ENCODE measurements at places on chromosomes 12 and 14.

GRCh38 chr14:104843006-104843405, 22.1 kb upstream of the CEP170B start:
- no peak for DNase-seq

DNA sequence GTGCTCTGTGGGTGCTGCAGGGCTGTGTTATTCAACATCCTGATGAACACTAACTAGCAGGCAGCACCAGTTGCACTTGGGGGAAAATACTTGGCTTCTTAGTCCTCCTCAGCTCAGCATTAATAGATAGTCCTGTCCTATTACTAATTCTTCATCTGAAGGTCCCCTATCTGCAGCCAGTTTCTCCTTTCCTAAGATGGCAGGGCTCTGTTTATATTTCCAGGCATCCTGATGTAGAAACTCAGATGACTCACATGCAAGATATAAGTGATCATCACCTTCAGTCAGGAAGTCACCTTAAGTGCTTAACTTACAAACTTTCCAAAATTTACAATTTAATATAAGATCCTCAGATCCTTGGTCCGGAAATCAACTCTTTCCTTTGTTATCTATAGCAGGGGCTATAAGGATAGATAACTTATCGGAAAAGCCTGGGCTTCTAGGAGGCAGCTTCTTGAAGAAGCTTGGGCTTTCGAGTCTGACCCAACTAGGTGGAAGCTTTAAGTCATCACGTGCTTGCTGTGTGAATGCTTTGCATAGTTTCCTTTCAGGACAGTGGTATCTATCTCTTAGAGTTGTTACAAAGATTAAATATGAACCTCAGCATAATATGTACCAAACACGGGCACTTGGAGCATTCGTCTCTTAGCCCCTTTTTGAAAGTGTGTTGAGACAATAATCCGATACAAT, 181.0 kb upstream of the GRIP1 start:
- DNase-seq = no peak

- no peak for DNase-seq
Measured at GRCh38 chr14:80116157-80116556, 95.1 kb downstream of the DIO2 start.

- no peak for DNase-seq
Measured at GRCh38 chr12:50650285-50650684, 113.6 kb upstream of the ATF1 start.

DNA sequence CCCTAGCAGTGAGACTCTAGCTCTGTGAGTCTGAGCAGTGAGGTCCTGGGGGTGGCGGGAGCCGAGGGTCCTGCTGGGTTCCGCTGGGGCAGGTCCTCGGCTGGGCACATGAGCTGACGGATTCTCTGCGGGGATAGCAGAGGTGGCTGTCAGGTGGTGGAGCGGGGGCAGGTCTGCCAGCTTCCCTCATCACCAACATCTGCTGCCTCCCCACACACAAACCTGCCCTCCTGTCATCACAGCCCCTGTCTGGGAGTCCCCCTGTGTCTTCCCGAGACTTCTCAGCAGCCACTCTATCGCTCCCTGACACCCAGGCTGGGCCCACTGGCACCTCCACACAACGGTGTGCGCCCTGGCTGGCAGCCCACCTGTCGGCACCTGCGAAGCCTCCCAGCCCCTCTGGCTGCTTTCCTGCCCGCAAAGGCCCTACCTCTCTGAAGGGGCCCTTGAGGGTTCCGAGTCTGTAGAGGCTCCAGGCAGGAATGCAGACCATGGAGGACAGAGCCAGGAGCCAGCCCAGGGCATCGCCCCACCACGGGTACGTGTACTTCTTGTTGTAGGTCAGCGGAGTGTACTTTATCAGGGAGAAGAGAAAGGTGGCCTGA, 7.1 kb upstream of the SLC6A12 start:
- no peak for DNase-seq

GRCh38 chr12:70379846-70380245, 13.8 kb downstream of the KCNMB4 start:
- no peak for DNase-seq

Measured in SW 1271 (cell line).